Epithelial cell of esophagus (primary cell): ENCODE measurements at places on chromosomes 1 and 21.

DNA sequence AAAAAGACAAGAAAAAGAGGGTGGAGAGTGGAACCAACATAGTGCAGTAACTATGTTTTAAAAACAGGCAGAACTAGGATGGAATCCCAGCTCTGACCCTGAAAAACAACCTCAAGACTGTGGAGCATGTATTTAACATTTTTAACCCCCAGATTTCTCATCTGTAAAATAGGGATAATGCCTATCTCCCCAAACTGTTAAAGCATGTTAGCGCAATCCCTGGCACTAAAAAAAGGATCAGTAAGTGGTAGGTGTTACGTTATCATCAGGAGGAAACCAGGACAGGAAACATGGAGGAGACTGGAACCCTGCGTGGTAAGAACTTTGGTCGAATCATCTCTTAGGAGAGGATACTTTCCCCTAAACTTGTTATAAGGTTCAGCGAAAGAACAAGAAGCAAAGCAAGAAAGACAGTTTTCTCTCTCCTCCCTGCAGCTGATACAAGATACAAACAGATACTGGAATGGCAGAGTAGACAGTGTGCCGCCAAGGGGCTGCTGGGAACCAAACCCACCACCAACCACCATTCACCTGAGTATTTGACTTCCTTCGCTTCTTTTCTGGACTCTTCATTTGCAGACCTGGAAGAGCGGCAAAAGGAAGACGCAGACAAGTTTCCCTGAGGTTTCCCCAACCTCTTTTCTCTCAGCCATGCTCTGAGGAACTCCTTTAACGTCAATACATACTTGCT, 991 bp downstream of the PYGO2 start:
- DNase-seq = no peak

DNA sequence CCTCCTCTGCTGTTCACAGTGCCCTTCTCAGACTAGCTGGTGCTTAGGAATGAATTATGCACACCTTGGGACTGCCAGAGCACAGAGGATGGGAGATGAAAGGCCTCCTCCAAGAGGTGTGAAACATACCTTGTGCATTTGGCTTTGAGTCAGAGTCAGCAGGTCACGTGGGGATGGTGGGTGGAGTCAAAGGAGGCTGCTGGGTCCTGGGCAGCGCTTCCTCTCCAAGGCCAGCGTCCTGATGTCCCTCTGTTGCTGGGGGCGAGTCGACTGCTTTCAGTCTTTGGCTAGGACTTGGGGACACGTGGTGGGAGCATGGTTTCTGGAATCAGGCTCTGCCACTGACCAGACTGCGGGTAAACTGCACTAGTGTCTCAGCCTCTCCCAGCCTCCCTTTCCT, 91.2 kb downstream of the AJAP1 start:
- DNase-seq = no peak

- DNase-seq = no peak
Observed at GRCh38 chr1:157356601-157357000, 195.7 kb downstream of the FCRL5 start.

GRCh38 chr1:226686440-226687425, 52.3 kb downstream of the ITPKB start:
- no peak for DNase-seq

DNA sequence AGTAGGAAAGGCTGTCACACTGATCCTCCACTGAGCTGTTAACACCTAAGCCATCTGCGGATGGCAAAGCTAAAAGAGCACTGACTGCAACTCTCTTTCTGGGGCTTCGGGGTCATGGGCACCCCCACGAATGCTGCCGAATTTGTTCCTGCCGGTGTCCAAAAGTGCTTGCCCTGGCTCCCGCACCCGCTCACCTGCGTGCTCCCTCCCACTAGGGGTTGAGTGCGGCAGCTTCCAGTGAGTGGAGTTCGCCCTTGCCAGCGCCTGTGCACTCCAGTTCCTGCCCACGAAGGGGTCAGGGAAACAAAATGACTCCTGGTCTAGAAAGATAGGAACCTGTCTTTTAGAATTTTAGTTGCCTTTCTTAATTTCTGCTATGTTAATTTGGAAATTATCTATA, 78.7 kb downstream of the IFI44 start:
- DNase-seq = no peak

DNA sequence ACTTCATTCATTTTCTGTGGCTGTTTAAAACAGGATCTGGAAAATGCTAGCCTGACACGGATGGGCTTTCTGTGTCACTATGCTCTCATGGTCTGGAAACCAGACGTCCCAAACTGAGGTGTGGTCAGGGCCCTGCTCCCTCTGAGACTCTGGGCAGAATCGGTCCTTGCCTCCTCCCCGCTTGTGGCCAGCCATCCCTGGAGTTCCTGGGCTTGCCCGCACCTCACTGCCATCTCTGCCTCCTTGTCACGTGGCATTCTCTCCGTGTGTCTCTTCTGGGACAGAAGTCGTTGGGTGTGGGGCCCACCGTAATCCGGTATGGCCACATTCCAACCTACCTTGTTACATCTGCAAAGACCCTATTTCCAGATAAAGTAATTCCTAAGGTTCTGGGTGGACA, 10.1 kb upstream of the ACTRT2 start:
- DNase-seq = no peak

GRCh38 chr1:172742599-172743500, 83.9 kb downstream of the FASLG start:
- peak; percentile 63 for DNase-seq

DNA sequence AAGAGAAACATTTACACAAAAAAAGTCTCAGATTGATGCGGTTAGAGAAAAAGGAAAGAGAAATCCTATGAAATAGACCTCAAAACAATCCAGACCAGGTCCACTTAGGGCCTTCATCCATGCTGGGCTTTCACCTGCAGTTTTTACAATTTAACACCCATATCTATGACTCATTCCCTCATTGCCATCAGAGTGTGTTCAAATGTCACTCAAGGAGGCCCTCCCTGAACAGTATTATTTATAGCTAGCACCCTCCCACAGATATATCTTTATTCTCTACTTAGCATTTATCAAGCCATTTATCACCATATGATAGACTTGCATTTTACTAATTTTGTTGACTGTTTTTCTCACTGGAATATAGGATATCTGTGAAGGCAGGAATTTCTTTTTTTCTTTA, 824 bp upstream of the KRTAP21-3 start:
- DNase-seq = peak; percentile 20

- no peak for DNase-seq
Observed at GRCh38 chr1:172179918-172180317, 240.6 kb upstream of the C1orf105 start.

DNA sequence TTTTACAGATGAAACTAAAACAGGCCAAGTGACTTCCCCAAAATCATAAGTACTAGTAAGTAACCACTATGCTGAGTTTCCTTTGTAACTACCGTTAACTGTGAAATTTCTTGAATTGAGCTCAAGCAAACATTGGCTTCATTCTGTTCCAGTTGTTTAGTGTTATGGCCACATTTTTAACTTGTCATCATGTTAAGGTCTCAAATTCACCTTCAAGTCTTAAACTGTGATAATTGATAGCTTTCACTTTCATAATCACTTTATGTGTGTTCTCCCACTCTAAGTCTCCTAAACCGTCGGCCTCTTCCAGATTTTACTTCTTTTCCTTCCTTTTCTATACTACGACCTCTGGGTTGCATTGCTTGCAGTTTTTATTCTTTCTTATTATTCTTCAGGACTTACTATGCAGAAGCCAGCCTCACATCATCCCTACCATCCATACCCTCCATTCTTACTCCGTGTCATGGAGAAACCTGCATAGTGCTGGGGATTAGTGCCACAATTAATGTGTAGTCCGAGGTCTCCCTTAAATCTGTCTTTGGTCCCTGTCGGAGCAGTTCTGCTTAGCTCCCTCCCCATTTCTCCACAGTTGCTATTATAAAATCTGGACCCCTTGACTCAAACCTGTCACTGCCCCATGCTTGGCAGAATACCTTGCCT, 5.8 kb downstream of the KIF1B start:
- no peak for DNase-seq

GRCh38 chr1:36885540-36886357, 148.6 kb downstream of the GRIK3 start:
- no peak for DNase-seq

DNA sequence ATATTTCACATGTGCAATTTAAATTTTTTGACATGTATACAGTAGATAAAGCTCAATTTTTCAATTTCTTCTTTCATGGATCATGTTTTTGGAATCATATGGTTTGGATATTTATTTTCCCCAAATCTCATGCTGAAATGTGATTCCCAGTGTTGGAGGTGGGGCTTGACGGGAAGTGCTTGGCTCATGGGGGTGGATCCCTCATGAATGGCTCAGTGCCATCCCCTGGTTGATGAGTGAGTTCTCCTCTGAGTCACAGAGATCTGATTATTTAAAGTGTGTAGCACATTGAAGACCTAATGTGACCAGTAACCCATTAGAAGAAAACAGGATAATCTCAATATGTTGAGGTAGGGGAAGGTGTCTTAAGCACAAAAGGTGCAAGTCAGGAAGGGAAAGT, 9.1 kb upstream of the IFI16 start:
- DNase-seq = peak; percentile 93

DNA sequence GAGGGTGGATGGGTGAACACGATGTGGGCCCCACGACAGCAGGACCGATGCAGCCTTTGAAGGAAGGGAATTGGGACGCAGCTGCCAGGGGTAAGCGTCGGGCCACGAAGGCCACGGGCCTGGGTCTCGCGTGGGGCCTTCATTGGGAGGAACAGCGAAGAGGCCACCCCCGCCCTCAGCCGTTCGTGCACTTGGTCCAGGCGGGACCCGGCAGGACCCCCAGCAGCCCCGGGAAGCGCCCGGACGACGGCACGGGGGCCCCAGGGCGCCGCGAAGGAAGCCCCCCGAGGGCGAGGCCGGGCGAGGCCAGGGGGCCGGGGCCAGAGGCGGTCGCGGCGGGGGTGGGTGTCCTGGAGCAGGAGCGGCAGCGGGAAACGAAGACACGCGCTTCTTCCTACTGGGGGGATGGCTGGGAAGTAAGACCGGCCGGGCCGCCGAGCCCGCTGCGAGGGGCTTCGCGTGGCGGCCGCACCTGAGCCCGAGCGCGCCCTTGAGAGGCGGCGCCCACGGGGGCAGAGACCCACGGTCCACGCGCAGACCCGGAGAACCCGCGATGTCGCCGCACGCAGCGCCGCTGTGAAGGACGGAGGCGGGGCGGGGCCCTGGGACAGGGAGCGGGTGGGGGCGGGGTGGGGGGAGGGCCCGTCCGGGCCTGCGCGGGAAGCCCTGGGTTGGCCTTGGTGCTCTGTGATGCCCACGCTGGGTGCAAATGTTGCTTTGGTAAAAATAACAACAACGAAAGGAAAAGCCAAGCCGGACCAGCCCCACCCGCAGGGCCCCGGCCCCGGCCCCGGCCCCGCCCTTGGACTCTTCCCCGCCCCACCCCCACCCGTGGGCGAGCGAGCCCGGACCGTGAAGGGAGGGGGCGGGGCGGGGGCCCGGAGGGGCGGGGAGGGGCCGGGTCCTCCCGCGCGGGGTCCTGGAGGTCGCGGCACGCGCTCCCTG, 56.0 kb upstream of the ADARB1 start:
- no peak for DNase-seq

DNA sequence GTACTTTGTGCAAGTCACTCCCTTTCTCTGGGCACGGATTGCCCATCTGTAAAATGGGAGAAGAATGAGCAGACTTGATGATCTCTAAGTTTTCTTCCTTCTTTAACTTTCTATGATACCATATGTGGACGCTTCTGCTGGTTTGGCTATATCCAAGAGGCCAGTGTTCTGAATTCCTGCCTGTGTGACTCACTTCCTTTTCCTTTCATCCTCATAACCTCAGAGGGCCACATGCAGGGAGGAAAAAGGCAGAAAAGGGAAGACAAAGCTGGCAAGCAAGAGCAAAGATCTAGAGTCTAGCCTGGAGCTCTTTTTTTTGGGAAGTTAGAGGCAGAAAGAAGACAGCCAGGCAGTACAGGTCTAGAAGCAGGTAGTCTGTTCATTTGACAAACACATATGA, 151.2 kb downstream of the OMA1 start:
- peak; percentile 56 for DNase-seq

DNA sequence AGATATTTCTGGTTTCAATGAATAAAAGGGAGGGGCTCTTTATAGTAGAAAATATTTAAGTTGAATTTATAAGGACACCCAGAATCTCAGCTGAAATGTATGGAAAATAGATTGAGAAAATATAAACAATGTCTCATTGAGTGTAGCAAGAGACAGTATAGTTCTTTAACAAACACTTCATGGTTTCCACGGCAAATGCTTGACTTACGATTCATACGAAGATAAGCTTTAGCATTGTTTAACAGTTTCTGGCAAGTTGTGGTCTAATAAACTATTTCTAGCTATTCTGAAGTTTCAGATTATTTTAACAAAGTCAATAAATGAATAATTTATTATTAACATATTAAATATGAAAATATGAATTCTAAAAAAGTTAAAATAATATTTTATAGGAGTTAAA, 1419.4 kb downstream of the KCNT2 start:
- DNase-seq = no peak

DNA sequence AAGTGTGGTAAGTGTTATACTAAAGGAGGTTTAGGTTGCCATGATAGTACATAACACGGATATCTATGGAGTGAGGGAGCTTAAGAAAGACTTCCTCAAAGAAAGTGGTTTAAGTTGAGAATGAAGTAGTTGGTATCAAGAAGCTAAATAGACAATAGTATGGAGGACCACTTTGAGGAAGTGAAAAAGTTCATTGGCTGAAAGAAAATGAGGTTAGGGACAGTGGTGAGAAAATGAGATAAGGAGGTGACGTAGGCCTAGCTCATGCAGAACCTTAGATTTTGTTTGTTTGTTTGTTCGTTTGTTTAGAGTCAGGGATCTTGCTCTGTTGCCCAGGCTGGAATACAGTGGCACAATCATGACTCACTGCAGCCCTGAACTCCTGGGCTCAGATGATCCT, 72.2 kb upstream of the PPIH start:
- no peak for DNase-seq

- DNase-seq = no peak
Observed at GRCh38 chr1:223750730-223751570, 38.6 kb downstream of the CAPN2 start.
